ENCODE measurements at places on chromosomes 4 and X.

DNA sequence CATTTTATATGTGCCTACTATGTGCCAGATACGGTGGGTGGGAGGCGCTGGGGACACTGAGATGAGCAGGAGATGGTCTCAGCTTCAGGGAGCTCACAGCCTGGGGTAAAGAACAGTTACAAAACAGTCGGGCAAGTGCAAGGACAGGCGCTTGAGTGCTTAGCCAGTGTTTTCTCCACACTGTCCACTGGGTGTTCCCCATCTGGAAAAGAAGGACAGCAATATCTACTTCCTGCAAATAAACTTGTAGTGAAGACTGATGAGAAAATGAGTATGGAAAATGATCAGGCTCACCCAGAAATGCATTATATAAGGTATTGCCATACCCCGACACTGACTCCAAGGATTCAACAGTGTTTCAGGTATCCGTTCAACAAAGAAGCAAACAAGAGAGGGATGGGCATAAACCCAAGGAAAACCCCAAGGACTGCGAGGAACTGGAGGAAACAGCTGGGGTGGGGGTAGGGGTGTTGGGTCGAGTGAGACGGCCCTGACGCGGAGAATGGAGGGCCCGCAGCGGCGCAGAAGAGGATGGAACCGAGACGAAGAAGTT, 835 bp downstream of the TMEM185A start:
- DNase-seq, result no peak

DNA sequence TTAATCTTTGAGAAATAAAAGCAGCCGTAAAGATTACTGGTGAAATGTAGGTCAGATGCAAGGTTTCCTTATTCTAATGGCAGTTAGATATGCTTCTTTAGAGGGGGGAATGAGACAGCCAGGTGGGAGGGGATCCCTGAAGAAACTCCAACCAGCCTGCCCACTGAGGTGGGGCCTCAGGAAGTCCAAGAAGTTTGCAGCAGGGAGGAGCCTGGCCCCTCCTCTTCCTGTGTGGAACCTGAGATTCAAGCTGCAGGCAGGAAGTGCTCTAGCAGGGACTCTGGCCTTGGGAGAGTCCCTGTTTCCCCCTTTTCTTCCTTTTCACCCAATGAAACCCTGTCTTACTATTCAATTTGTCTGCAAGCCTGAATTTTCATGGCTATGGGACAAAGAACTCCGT, 101.4 kb upstream of the SLITRK2 start:
- DNase-seq, result no peak

GRCh38 chr4:24837781-24838180, 42.4 kb downstream of the SOD3 start:
- DNase-seq, result no peak

DNA sequence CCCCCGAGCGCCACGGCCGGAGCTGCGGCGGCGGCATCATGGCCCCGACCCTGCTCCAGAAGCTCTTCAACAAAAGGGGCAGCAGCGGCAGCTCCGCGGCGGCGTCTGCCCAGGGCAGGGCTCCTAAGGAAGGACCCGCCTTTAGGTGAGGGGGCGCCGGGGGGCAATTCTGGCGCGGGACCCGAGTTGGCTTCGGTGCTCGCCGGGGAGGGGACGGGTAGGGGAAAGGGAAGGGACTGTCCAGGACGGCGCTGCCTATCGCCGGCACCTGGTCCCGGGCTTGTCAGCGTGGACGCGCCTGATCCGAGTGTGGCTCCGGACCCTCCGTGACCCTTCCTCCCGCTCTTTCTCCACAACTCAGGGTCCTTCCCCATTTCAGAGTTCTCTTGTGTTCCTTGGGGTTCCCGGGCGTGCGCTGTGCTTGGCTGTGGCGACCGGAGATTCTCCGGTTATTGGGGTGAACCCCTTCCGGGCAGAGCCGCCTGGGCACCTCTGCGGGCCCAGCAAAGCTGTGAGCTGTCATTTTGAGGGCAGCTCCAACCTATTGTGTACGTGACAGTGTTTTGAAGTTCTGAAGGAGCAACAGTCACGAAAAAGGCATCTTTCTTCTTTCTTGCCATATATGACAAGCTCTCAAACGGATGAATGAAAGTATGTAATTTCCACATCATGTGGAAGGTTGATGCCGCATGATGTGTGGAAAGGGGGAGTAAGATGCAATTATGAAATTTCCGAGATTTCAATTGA, 522 bp downstream of the FNIP2 start:
- no peak for DNase-seq

DNA sequence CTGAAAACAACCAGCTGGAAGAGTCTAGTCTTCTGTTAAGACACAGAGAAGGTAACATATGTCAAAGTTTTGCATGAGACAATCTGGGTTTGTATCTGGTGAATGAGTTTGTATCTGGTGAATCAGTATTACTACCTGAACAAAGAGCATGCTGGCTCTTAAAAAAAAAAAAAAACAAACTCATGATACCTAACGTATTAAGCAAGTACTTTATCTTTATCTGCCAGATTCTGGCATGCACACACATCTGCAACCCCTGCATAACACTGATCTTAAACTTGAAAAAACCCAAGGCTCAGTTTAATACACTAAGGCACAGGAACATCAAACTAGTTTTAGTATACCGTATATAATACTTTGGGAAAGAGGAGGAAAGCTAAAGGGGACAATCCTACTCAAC, 5.8 kb downstream of the YTHDC1 start:
- DNase-seq, result no peak

- DNase-seq, result no peak
Observed at GRCh38 chrX:134679221-134679620, 20.9 kb upstream of the PLAC1 start.

DNA sequence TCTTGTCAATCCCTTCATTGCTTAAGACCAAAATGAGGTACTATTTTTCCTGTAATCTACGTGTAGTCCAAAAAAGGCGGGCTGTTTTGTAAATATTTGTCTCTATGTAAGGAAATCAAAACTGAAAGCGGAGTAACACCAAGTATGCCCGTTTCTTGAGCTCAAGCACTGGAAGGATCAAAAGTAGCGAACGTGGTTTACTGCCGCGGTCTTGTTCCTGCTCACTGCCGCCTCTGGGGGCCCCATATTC, 71.5 kb downstream of the AFF1 start:
- no peak for DNase-seq

GRCh38 chr4:70868778-70869177, 29.1 kb upstream of the GRSF1 start:
- no peak for DNase-seq

DNA sequence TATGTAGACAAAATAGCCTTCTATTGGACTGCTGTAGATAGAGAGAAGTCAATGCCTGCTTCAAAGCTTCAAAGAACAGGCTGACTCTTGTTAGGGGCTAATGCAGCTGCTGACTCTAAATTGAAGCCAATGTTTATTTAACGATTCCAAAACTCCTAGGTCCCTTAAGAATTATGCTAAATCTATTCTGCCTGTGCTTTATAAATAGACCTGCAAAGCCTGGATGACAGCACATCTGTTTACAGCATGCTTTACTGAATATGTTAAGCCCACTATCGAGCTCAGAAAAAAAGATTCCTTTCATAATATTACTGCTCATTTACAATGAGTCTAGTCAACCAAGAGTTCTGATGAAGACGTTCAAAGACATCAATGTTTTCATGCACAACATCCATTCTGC, 54.8 kb upstream of the RBMXL3 start:
- no peak for DNase-seq

DNA sequence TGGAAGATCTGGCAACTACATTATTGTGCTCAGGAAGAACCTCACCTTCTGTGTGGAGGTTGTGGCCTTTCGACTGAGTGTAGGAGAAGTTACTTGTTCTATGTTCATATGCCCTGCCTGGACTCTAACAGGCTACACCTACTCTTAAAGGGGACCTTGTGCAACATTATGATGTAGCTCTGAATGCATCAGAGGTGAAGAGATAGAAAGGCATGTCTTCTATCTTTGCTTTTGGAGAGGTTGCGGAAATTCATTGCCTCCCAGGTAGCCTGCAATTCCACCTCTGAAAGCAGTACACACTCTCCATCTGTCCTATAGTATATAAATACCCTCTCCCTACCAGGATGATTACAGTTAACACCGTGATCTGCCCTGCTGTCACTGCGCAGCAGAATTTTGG, 7.1 kb upstream of the SLAIN2 start:
- no peak for DNase-seq

DNA sequence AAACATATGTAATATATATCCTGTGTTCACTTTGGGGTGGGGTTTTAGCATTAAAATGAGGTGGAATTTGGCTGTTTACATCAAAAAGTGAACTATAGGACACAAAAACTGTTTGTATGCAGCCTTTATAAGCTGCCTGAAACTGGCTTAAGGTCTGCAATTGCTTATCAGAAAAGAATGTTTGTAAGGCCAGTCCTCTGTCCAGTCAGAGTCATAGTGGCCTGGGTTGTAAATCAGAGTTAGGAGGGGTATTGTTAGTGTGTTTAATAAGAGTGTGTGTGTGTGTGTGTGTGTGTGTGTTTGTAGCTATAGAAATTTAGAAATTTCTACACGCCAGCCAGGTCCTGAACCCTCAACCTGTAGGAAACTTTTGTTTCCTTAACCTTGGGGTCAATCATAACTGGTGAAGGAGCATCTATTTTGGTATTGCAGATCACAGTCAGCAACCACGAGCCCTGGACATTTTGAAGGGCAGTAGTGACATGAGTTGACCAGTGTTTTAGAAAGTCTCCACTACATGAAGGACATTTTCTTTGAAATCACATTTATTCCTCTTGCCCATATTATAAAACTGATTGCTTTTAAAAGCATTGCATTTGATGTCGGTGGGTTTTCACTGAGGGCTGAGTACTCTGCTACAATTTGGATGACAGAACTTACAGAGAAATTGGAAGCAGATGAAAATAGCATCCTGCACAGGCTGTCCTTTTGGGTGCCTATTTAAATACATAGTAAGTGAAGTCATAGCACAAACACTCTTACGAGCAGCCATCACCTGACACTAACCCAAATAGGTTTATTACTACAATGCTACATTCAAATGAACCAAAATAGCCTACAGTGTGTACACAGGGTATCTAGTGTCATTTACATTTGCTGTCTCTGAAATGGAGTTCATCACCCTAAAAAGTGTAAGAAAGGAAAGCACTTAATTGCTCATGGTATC, 11.2 kb upstream of the TMEM154 start:
- no peak for DNase-seq

DNA sequence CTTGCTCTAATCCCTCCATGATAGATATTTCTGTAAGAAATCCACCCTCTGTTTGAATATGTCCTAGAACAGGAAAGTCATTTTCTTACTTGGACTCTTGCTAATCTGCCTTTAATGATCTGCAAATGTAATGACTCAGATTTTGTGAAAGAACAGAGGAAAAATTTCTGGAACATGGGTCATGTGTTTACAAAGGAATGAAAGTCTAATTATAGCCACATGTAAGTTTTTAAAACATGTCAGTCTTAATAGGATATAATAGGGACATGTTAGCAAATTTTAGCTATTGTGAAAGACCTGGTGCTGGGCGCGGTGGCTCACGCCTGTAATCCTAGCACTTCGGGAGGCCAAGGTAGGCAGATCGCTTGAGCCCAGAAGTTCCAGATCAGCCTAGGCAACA, 47.6 kb downstream of the GRK4 start:
- no peak for DNase-seq

DNA sequence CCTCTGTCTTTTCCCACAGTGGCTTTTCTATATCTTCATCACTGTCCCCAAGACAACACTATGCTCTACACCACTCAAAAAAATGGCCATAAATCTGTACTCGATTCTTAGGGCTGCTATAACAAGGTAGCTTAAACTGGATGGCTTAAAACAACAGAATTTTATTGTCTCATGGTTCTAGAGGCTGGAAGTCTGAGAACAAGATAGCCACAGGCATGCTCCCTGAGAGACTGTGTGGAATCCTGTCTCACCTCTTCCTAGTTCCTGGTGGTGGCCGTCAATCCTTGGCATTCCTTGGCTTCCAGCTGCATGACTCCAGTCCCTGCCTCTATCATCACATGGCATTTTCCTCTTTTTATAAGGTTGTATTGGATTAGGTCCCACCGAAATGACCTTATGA, 70.7 kb upstream of the DCLK2 start:
- DNase-seq, result no peak

- no peak for DNase-seq
Observed at GRCh38 chr4:41611881-41612871, 74.2 kb downstream of the LIMCH1 start.

DNA sequence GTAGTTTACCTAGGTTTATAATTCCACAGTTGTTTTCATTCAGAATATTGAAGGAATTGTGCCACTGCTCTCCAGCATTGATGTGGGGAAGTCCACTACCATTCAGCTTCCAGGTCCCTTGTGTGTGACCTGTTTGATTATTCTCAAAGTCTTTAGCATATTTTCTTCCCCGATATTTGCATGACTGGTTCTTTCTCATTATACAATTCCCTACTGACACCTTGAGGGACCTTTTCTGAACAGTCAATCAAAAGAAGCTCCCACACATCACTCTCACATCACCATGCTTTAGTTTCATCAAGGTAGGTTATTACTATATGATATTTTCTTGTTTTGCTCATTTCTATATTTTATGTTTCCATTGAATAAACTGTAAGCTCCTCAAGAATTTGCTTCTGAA, 44.1 kb downstream of the SLC39A8 start:
- DNase-seq, result no peak

GRCh38 chrX:149275836-149276235, 229.3 kb downstream of the IDS start:
- no peak for DNase-seq

DNA sequence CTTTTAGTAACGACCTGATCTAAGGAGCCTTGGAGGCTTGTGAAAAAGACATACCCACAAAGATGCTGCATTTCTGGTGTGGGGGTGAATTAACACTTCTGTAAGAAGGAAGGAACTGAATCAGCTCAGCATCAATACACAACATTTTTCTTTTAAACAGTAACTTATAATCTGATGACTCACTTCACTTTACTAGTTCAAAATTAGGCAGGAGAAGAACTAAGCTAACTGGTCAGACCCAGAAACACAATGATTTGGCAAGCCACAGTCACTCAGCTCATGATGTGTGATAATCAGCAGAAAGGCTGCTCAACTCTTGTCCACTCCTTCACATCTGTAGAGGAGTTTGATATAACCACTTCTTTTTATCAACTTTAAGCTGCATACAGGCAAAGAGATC, 4.6 kb downstream of the MMAA start:
- no peak for DNase-seq

GRCh38 chr4:180057299-180057721, 2185.9 kb upstream of the TENM3 start:
- DNase-seq, result no peak

GRCh38 chrX:155237719-155238118, 21.5 kb downstream of the VBP1 start:
- no peak for DNase-seq

Measured in DMS 273 treated with DMSO at 0.1 percent for 48 hours (cell line).